ENCODE measurements at places on chromosomes 4 and X. TPM values are rescaled to one million over a fixed set of nuclear protein-coding genes. Genes with fewer than 3 reads are reported as not detected.

Gene KLHL13
- total RNA-seq = 5.8 TPM

Gene GLA
- 58.3 TPM for total RNA-seq

DNA sequence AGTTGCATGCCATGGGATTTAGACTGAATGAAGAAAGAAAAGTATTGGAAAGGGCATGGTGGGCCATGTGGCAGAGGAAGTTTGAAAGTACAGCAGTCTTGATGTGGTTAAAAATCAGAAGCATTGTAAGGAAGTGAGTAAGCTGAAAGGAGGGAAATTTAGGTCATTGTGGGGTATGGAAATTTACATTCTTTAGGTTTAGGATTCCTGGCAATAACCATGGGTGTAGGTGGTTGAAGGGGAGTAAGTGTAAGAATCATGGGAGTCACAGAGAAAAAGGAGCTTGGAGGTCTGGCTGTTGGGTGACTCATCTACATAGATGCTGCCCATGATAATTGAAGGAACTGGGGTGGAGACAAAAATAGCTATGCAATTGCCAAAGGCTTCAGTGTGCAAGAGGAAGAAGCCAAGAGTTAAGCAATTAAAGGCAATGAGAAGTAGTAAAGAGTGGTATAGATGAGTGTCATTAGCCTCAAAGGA, 243.8 kb upstream of the LDB2 start:
- no peak for DNase-seq

- no peak for DNase-seq
Observed at GRCh38 chr4:59175617-59176016, 2024.5 kb upstream of the ADGRL3 start.

DNA sequence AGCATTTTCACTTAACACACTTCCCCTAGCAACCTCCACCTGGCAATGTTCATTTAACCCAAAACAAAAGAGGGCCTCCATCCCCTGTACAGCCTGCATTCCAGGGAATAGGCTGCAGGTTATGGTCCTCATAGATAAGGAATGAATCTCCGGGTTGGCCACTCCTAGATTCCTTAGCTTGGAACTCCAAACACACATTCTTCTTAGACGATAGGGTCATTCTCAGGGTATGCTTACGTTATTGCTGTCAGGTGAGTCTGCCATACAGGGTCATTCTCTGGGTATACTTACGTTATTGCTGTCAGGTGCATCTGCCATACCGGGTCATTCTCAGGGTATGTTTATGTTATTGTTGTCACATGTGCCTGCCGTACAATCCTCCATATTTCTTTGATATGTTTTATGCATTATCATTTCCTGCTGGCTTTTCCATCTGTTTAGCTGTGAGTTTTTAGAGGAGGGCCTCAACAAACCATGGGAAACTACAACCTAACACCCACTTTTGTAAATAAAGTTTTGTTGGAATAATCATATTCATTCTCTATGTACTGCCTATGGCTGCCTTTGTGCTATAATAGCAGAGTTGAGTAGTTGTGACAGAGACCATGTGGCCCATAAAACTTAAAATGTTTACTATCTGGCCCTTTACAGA, 8.2 kb upstream of the AFF1 start:
- no peak for DNase-seq

- DNase-seq = no peak
Observed at GRCh38 chr4:94650690-94651089, 107.1 kb upstream of the BMPR1B start.

DNA sequence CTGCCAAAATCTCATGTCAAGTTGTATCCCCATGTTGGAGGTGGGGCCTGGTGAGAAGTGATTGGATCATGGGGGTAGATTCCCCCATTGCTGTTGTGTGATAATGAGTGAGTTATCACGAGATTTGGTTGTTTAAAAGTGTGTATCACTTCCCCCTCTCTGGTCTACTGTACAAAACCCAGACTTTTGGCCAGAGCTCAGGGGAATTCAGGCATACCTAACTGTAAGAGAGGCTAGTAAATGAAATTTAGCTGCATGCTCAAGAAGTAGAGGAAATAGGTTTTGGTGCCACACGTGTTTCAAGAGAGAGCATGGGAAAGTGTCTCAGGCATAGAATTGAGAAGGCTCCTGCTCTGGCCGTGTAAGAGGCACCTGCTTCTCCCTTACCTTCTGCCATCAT, 190.5 kb upstream of the GALNTL6 start:
- no peak for DNase-seq

Measured in H7 (cell line).